Aorta (tissue), 5 donors: ENCODE measurements at places on chromosomes 3 and 15. TPM values are rescaled to one million over a fixed set of nuclear protein-coding genes. Genes with fewer than 3 reads are reported as not detected.

DNA sequence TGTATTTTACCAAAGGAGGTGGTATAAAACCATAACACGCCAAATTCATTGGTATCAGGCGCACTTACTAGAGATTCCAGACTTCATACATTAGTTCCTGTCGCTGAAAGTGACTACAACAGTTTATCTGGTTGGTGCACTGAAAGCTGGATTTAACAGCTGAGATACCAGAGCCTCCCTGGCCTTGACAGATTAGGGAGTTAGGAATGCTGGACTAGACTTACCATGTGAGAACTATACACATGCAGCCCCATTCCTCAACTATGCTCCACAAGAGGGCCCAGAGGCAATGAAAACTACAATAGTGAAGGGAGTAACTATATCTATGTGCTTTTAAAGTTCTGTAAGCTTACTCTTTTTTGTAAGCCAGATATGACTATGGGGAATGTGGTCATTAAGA is 174.4 kb downstream of the STAG1 start:
- no peak for DNase-seq

Gene SEMA5B
- total RNA-seq: 4.9 TPM

DNA sequence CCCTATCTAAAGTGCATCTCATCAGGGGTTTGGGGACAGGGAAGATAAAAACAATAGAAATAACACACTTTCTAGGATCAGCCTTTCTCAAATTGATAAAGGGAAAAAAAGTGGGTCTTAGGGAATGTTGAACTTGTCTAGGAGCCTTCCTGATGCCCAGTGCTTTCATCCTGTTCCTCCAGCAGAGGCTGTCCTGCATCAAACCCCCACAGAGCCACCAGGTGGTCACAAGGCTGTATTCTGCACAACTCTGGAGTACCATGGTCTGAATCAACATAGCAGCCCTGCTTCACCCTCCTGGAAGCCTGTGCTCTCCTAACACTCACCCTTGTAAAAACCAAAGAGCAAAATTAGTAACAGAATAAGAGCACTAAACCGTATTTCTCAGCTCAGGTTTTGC is 118.5 kb upstream of the SLC25A36 start:
- DNase-seq: no peak

- DNase-seq: no peak
Measured at GRCh38 chr3:188151438-188151837, 2.5 kb upstream of the LPP start.

Gene HYAL1
- total RNA-seq: 9.3 TPM

Gene PAK6
- total RNA-seq: 0.81 TPM

- DNase-seq: peak; percentile 16
Measured at GRCh38 chr15:66750609-66751008, 48.6 kb downstream of the SMAD6 start.

DNA sequence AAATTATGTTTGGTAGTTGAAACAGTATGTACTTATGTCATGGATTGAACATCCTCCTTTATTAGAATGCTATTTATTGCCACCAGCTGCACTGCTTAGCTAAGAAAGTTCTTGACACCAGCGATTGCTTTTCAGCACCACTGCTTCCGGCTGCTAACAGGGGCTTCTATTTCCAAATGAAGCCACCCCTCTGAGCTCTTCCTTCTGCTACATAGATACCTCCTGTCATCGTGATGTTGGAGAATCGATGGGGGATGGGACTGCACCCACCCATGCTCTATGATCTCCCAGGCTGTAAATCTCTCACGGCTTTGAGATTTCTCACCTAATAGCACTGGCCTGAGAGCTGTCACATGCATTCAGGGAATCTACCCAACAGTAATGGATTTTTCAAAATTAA is 259.2 kb downstream of the MEIS2 start:
- DNase-seq: no peak

DNA sequence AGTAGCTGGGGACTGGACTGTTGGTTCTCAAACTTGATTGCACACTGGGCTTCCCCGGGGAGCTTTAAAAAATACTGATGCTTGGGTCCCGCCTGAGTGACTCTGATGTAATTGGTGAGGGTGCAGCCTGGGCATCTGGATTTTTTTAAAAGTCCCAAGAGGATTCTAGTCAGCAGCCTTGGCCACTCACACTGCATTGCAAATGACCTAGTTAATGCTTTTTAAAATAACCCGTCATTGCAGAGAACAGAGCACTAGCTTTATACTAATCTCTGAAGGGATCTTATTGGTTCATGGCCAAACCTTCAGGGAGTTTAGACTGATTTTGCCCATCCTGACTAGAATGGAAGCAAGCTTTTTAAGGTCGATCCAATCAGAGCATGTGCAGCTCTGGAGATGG is 310.6 kb upstream of the PROK2 start:
- no peak for DNase-seq

DNA sequence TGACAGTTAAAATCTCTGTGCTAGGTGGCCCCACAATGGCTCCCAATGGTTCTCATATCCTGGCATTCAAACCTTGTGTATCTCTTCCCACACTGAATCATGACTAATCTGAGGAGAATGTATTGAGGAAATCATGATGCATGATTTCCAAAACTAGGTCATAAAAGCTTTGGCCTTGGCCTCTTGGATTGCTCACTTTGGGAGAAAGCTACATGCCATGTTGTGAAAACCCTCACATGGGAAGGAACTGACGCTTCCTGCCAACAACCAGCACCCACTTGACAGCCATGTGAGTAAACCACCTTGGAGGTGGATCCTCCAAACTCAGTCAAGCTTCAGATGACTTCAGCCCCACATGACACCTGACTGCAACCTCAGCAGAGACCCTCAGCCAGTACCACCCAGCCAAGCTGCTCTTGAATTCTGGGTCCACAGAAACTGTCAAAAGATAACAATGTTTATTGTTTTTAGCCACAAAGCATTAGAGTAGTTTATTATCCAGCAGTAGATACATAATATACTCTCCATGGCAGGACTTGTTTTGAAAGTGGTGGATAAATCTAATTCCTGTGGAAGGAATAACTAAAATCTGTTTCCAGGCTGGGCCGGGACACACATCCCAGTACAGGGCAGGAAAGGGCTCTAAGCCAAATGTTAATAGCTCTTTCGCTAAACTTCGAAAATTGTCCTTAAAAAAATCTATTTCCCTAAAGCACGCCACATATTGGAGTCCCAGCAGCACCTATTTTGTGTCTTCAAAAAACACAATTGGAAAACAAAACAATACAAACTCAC is 1.0 kb upstream of the ZNF620 start:
- peak; percentile 57 for DNase-seq

- DNase-seq: no peak
Measured at GRCh38 chr3:23240171-23240785, 37.2 kb downstream of the UBE2E2 start.
